Fibroblast of upper back skin (primary cell): ENCODE measurements at places on chromosomes 5 and 9.

DNA sequence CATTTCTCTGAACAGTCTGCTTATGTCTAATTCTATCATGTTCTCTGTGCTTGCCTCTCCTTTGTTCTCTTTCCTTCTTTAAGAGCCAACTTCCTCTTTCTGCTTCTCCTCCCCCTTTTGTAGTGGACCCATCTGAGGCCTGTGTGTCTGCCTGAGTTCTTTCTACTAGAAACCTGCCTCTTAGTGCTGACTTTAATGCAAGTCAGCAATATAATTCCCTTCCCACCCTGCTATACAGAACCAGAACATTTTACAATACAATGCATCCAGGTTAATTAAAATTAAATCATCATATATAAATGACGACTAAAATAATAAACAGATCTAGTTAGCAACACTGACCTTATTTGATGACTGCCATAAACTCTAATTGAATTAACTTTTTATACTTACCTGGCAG, 82.6 kb upstream of the GAS1 start:
- no peak for DNase-seq

- peak; percentile 26 for DNase-seq
These were observed 500.1 kb upstream of the SGCD start for GRCh38 chr5:155826611-155827507.

GRCh38 chr5:60340965-60341471, 358.9 kb downstream of the DEPDC1B start:
- DNase-seq, result peak; percentile 50

DNA sequence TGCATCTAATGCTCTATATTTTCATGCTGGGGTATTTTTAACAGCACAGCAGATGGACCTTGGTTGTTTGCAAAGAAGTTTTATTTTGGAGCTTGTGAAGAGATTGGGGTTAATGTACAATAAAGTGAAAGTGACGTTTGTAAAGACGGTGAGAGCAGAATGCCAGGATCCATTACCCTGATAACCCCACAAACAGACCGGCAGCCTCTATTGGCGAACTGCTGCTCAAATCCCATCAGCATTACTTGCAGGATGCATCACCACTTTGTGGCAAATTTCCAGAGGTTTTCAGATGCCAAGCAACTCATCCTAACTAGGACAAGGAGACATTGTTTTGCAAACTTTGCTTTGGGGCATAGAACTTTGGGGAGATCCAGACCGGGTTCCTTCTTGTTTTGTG, 383.3 kb upstream of the ZNF462 start:
- DNase-seq, result peak; percentile 70

DNA sequence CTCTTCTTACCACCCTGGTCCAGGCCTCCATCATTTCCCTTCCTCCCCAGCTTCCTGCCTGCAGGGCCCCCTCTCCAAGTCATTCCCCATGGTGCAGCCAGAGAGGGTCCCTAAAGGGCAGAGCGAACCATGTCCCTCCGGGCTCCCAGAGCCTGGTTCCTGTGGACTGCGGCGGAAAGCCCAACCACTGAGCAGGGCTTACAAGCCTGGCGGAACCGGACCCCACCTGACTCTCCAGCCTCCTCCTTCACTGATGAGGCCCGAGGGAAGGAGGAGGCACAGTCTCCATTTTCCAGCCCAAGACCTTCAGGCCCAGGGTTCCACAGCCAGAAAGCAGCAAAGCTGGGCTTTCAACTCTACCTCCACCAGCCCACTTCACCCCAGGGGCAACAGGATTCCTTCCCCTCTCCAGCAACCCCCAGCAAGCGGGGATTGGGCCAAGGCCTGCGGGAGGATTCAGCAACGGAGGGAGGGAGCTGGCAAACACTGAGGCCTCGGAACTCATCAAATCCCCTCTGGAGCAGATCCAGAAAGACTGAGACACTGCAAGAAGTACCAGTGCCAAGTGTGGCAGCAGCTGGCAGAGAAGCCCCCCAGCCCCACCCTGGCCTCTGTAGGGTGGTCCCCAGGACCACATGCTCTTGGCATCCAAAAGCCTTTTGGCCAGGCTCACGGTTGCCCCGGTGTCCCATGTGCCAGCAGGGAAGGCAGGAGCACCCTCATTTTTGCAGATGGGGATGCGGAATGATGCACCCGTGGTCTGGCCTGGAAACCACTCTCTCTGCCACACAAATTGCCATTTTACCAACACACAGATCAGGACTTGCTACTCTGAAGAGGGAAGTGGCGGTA, 3.1 kb downstream of the FAM163B start:
- DNase-seq, result no peak

GRCh38 chr9:97293207-97293721, 14.2 kb upstream of the CCDC180 start:
- DNase-seq, result peak; percentile 9

- peak; percentile 95 for DNase-seq
These were observed at the start of gene MXD3 for GRCh38 chr5:177311723-177312648. Gene MXD3 (minus strand): TSS chr5:177311898. CDS start chr5:177311830, 68 bp downstream.

DNA sequence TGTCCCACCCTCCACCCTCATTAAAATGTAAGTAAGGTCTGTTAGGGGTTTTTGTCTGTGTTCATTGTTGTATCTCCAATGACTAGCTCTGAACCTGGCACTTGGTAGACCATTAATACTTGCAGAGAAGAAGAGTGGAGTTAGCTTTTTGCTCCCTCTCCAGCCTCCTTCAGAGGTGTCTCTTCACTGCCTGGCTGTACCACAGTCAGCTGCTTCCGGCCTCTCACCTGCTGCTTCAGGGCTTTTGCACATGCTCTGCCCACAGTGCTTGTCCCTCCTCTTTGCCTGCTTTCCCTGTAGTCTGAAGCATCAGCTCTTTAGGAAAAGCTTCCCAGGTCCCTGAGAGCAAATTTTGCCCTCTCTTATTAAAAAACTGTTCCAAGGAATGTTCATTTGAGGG, 83.6 kb downstream of the SNX24 start:
- DNase-seq, result no peak

GRCh38 chr5:170809551-170809950, 26.0 kb downstream of the GABRP start:
- DNase-seq, result peak; percentile 53

- no peak for DNase-seq
These were observed 28.9 kb downstream of the SH3PXD2B start for GRCh38 chr5:172425402-172425801.

GRCh38 chr9:96215841-96216240, 86.1 kb downstream of the HSD17B3 start:
- DNase-seq, result no peak

DNA sequence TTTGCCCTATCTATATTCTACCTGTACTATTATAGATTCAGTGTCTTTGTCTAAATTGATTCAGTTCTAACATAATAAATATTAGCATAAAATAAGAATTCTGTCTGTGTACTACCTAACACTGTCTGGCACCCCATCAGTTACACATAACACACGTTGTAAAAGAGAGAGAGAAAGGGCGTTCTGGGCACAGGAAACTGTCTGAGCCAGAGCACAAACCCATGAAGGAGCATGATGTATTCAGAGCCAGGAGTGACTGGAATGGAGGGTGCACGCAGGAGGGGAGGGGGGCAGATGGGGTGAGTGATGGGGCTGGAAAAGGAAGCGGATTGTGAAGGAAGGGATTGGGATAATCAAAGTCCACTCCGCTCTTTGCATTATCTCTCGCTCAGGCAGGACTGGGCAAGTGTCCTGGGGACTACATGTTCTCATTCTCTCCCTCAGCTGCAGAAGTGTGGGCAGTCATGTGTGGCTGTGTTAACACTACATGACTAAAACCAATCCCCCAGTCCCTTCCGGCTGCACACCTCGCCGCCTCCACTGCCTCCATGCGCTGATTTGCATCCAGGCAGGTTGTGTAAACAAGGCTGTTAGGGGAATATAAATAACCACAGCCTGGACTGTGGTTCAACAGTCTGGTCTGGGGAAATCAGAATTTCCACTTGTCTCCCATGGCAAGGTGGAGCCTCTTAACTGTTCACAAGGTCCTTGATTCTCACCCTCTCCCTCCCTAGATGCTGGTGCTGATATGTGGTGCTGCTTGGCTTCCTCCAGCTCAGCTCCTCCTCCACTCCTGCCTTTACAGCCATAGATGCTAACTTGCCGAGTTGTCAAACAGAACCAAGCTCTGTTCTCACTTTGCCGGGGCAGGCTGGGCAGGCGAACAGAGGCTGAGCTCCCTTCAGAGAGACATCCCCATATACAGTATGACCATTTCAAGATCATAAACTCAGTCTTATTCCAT, 367.5 kb upstream of the BRINP1 start:
- DNase-seq, result no peak

DNA sequence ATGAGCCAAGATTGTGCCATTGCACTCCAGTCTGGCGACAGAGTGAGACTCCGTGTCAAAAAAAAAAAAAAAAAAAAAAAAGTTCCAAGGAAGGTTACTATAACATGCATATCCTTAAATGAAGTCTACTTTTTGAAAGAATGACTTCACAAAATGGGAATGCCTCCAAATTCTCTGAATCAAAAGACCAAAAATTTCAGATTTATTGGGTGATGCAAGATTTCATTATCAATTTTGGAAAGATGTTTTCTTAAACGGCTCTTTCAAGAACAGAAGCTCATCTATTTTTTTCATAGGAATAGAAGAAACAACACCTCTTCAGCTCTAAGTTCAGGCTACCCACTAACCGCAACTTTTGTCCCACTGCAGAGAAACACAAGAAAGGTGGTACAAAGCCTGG, 69.9 kb downstream of the AUH start:
- DNase-seq, result peak; percentile 59

GRCh38 chr5:25540628-25541027, 895.9 kb upstream of the CDH10 start:
- DNase-seq, result peak; percentile 10

DNA sequence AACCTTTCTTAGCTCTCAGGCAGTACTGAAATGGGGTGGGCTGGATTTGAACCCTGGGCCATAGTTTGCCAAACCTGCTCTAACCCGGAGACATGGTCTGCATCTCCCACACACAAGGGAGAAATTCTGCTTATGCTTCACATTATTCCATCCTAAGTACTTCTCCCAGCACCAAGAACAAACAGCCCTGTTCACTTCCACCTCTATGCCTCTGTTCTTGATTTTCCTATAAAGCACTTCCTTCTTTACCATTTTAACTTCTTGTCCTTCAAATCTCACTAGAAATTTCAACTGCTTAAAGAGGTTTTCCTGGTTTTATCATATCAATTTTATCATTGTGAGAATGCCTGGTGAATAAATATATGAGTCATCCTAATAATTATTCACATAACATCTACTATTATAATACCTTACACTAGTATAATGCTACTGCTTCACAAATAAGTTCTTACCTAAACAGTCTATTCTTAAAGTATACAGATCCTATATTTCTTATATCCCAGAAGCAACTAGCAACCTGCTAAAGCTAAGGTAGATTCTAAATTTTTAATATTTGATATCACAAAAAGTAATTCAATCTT, 12.7 kb downstream of the FEM1C start:
- no peak for DNase-seq

DNA sequence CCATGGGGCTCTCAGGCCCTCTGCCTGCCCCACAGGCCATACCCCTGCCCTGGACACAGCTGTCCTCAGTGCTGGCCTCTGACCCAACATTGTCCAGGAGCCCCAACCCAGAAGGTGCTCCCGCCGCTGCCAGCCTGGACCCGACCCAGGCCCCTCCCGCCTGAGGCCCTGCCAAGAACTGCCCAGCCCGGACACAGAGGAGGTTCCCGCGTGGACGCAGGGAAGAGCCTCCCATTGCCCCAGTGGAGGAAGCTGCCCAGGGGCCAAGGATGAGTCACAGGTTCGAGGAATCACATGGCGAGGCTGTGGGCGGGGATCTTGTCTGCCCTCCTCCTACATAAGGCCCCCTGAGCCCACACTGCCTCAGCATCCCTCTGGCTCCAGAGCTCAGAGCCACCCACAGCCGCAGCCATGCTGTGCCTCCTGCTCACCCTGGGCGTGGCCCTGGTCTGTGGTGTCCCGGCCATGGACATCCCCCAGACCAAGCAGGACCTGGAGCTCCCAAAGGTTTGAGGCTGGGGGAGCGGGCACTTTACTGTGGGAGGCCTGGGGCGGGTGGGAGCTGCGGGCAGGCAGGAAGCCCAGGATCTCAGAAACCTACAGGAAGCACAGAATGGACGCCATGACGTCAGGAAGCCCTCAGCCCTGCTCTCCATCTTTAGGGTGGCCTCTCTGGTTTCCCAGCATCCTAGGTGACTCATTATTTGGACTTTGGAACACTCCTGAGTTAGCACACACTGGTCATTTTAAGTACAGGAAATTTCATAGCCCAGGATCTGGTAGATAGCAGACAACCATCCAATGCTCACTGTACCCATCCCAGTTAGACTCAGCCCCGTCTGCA, at the start of gene PAEP:
Gene PAEP (plus strand): TSS at position 366 of the 844 bp plus-strand sequence.
- DNase-seq, result no peak

- peak; percentile 93 for DNase-seq
These were observed 69.0 kb downstream of the UGCG start for GRCh38 chr9:111965566-111966019.

DNA sequence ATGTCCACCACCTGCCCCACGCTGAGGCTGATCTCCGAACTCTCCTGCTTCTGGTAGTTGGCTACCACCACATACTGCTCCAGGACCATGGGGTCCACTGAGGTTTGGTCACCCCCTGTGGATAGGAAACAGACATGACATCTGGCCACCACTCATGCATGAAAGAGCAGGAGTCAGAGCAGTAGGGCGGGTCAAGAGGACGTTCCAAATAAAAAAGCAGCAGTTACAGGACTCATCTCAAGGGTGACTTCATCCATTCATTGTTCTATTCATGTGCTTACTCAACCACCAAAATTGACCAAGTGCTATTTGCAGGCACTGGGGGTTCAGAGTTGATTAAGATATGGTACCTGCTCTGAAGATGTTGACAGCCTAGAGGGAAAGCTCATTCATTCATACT, 79.2 kb upstream of the UBTD2 start:
- no peak for DNase-seq

GRCh38 chr9:14937216-14937615, 27.0 kb upstream of the FREM1 start:
- no peak for DNase-seq

DNA sequence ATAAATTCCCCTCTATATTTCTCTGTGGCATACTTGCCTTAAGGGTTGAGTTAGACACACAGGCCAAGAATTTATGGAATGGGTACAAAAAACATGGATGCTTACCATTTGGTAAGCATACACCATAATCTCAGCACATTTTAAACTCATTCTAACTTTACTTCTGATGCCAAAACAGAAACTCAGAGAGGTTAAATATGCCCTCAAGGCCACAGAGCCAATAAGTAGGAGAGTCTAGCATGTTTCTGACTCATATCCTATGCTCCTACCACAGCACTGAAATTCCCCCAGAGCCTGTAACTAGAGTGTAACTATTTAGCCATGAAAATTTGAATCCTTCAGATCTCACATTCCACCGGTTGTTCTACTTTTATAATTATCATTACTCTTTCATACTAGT, 559.7 kb downstream of the ACTL7B start:
- DNase-seq, result peak; percentile 82

- no peak for DNase-seq
These were observed 216.6 kb downstream of the SGCD start for GRCh38 chr5:156543348-156544145.

GRCh38 chr9:134052941-134053340, 14.9 kb downstream of the BRD3 start:
- no peak for DNase-seq

GRCh38 chr9:29668732-29669131, 2095.5 kb upstream of the C9orf72 start:
- DNase-seq, result peak; percentile 41
